Psoas muscle (tissue), 8 donors: ENCODE measurements at places on chromosomes 1 and 21.

GRCh38 chr1:27726173-27727044 lies 648 bp downstream of the FAM76A start:
- DNase-seq, result peak; percentile 75

DNA sequence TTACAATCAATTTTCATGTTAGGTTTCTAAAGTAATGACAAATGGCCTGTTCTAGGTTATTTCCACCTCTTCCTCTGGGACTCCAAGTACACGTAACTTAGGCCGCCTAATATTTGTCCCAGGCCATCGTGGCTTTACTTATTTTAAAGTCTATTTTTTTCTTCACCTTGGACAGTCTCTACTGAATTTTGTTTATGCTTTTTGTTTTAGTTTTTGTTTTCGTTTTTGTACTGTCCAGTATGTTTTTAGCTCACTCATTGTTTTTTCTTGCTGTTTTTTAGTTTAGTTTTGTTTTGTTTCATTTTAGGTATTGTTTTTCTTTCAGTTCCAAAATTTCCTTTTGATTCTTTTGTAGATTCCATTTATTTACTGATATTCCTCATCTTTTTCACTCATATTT lies 187.7 kb upstream of the RNPC3 start:
- no peak for DNase-seq

GRCh38 chr1:118661769-118662320 lies 326.3 kb downstream of the TBX15 start:
- no peak for DNase-seq

DNA sequence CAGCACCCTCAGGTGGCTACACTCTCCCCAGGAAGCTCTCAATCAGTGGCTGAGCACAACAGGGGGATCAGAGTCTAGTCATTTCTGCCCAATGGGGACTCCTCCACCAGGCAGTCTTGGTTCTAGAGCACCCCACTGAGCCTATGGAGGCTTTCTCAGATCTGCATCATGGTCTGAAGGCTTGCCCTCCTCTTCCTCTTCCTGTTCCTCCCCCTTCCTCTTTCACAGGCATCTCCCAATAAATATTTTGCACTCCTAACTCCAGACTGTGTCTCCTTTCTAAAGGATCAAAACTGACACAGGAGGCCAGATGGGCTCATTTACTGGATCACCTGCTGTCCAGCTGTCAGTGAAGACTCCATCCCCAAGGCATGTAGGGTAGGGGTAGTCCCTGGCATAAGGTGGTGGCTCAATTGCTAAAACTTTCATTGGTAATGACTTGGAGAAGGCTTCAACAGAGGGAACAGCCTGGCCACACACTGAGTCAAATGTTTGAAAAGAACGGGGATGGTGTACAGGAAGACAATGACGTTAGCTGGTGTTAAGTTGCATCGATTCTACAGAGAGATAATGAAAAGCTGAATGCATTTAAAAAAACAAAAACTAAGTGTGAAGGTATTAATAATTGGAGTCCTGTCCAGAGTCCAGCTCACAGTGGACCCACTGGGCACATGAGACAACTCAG lies 84.2 kb upstream of the SLC2A1 start:
- no peak for DNase-seq

- DNase-seq, result no peak
Measured at GRCh38 chr1:2230781-2231531, 2.8 kb downstream of the SKI start.

- no peak for DNase-seq
Measured at GRCh38 chr1:171310661-171311087, 3.3 kb upstream of the FMO4 start.

DNA sequence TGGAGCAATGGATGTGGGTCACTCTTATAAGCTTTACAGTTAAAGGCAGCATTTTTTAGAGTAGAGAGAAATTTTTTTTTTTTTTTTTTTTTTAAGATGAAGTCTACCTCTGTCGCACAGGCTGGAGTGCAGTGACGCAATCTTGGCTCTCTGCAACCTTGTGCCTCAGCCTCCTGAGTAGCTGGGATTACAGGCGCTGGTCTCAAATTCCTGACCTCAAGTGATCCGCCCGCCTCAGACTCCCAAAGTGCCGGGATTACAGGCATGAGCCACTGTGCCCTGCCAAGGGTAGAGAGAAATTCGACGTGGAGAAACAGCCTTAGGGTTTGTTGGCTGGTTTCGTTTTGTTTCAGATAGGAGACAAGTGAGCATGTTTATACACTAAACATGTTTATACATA lies 594.2 kb upstream of the ADAMTS5 start:
- DNase-seq, result peak; percentile 52

DNA sequence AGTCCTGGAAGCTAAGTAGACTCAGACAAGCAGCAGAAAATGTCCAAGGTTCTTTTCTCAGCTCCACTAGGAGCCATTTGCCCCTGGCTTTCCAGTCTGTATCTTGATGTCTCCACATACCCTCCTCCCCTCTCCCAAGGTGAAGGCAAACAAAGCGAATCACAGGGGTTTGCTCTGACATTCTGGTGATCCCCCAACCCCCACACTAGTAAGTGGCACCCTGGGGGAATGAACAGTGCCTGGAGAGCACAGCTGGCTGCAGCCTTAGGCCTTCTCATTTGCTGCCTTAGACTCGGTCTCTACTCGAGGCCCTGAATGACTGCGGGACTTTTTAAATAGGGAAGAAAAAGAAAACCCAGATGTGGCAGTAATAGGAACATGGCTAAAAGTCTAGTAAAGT lies 15.3 kb downstream of the ERI3 start:
- DNase-seq, result no peak

DNA sequence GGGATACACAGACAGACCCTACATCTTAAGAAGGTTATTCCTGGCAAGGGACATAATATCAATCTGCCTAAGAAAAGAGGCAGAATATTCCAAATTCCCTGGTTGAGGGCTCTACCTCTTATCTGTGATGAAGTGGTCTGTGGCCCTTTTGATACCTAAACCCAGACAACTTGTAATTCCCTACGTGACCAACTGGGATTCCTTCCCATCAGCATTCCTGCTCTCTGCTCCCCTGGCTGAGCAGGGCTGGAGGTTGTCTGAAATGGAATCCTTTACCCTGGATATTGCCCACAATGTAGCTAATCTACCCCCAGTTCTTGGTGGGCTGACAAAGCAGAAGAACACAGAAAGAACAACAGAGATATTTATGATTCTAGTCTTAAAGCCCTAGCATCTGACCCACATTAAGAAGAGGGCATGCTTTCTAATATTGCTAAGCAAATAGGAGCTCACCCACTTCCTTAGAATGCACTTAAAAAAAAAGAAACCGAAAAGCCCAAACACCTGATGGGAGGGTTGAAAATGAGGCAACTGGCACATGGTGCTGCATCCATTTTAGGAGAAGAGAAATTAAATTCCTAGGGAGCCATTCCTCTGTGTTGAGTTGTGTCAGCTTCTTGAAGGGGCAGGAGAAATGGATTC lies 36.8 kb downstream of the GADD45A start:
- no peak for DNase-seq

DNA sequence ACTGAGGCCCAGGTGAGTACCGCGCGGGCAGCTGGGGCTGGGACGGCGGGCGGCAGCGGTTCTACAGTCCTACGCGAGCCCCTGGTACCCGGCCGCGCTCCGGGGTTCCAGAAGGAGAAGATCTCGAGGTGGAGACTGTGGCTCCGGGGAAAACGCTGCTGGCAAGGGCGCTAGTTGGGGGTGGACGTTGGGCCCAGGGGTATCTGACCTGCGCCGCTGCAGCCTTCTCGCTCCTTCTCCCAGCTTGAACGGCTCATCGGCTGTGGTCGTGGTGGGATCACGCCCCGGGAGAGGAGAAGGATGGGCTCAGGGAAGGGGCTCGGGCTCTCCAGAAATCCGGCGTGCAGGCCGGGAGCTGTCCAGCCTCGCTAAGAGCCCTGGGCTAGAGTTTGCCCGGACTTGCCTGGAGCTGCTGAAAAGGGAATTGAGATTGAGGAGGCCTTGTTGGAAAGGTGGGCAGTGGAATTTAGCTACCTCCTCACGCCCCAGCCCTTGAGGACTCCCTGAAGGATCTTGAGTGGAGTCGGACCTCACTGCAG lies 1.1 kb upstream of the POU3F1 start:
- no peak for DNase-seq

- no peak for DNase-seq
Measured at GRCh38 chr1:201582705-201583442, 43.9 kb downstream of the NAV1 start.

DNA sequence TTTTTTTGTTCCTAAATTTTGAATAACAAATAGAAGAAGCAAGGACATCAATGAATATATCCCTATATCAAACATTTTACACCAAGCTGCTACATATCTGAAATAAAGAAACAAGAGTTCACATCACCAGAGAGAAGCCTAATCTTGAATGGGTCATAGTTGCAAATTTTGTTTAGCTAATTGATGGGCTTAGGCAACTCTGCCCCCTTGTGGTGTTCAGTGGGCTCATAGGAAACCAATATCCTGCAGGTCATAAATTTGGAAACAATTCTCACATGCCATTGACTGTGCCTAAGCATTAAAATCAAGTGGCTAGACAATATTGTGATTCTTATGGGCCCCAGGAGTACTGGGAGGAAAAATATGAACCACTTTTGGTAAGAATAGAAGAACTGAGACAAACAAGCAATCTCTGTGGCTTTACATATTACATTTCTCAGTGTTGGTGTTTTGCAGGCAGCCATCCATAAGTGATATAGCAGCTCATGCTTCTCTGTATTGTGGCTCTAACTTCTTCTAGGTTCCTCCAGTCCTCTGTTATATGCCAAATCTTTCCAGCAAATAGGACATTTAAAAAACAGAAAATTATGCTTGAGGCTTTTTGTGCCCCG lies 1262.8 kb upstream of the PRMT6 start:
- no peak for DNase-seq

GRCh38 chr1:1857096-1857703 lies 33.7 kb downstream of the GNB1 start:
- DNase-seq, result no peak

GRCh38 chr1:174358344-174358743 lies 89.4 kb upstream of the GPR52 start:
- no peak for DNase-seq

GRCh38 chr1:184487531-184488193 lies 100.8 kb downstream of the C1orf21 start:
- no peak for DNase-seq

DNA sequence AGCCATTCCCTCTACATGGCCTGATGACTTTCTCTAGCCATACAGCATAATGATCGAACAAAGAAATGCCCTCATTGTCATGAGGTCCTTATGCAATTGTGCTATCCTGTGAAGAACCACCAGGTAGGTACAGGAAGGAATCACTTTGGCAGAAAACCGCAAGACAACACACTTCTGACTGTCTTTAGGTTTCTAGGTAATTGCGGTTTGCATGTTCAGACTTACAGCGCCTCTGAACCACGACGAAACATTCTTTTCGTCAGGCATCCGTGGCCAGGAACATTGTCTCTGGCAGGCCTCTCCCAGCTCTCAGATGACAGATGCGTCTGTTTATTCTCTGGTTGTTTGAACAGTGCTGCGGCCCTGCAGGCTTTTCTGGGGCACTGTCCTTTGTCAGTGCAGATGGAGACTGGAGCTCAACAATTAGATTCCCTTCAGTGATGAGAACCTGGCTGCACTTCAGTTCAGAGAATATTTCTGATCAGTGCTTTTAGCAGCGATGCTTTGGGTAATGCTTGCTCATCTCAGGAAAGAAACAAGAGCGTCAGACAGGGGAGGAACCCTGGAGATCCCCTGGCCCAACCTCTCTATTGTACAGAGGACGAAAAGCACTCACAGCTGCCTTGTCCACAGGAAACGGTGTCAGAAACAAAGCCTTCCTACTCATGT lies 63.4 kb downstream of the B3GALT5 start:
- DNase-seq, result no peak

- DNase-seq, result no peak
Measured at GRCh38 chr1:45383191-45383590, 43.0 kb upstream of the MUTYH start.

GRCh38 chr1:235325139-235325538 lies 2.8 kb downstream of the ARID4B start:
- DNase-seq, result no peak

GRCh38 chr1:111275780-111276433 lies 14.7 kb upstream of the CHIA start:
- DNase-seq, result no peak

DNA sequence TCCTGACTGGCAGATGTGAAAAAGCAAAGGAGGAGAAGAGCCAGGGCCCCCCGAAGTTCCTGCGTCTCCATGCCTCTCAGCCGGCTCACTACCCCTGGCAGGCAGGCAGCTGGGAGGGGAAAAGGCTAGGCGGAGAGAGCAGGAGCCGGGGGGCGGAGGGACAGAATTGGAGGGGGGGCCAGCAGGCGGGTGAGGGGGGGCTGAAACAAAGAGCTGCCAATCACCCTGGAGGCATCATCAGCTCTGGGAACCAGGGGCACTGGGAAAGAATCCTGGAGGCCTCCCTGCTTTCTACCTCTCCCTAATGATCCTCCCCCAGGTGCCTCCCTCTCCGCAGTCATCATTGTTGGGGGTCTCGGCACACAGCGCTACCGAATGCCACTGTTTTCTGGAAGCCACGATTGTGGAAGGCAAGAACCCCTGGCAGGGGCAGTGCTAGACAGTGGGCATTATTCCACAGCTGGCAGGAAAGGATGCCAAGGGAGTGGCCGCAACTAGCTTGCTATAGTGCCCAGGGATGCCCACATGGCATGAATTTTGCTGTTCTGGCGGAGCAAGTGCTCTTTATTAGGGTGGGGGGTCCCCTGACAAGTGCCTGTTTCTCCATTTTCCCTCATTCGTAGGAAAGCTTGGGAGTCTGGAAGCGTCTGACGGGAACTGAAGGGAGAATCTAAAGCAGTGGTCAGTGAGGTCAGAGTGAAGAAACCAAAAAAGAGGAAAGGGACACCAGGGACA lies at the start of gene THBS3:
Gene THBS3 (minus strand): TSS at position 92 of the 735 bp plus-strand sequence. CDS start 21 bp downstream, at position 71.
- DNase-seq, result peak; percentile 47

GRCh38 chr1:7491818-7492173 lies 279.3 kb upstream of the VAMP3 start:
- no peak for DNase-seq

DNA sequence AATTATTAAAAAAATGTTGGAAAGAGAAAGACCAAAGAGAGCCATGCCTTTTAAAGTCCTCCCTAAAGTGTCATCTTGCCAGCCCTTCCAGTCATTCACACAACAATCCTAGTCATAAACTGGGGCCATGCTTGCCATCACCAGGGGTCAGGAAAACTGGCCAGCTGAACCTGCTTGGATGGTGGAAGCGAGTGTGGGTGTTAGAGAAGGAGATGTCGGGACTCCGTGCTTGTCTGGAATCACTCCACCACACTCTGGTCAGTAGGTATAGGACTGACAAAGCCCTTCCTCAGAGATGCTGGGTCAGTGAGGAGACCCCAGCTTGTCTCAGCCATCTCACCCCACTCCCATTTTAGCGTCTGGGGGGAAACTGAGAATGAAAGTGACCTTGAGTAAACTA lies 3.3 kb upstream of the HAPLN2 start:
- DNase-seq, result no peak

GRCh38 chr21:45279446-45280177 lies 8.1 kb downstream of the POFUT2 start:
- peak; percentile 28 for DNase-seq
